ENCODE measurements at places on chromosomes 2 and 18.

DNA sequence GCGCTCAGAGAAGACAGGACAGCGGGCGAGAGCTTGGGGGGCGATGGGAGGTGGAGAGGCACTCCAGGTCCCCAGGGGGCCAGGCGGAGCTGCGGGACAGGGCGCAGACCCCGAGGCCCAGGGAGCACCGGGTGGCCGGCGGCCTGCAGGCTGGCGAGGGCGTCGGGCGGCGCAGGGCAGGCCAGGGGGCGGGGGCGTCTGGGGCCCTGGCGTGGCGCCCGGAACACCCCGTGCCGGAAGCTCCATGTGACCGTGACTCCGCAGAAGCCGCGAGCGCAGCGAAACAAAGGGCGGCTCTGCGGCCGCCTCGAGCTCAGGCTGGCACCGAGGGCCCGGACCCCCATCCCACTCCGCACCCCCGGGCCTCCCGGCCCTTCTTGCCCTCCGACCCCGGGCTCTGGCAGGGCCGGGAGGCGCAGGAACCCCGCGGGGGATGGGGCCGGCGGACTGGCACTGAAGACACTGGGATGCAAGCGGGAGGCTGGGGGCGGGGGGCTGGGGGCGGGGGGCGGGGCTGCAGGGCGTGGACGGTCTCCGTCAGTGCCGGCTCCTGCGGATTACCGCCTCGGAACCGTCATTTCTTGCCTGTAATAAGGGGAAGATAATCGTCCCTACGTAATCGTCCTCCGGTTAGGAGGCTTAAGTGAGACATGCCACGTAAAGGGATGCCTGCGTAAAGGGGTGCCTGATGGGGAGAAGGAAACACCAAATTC, 19.1 kb downstream of the SH2D6 start:
- DNase-seq = peak; percentile 91

- no peak for DNase-seq
These were observed 22.7 kb downstream of the RUFY4 start for GRCh38 chr2:218091746-218092145.

DNA sequence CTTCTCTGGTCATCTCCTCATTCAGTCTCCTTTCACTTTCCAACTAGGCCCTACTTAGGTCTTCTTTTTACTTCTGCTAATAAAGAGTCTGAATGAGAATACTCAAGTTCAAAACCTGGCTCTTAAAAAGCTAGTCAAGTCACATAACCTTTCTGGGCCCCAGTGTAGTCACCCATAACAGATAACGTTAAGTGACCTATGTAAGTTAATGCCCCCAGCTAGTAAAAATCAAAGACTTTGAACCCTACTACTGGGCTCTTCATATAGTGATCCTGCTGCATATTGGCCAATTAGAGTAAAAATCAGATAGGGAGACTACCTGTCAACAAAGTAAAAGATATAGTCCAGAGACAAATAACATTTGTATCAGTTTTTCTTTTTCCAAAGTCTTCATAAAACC, 17.7 kb downstream of the ARL5A start:
- no peak for DNase-seq

DNA sequence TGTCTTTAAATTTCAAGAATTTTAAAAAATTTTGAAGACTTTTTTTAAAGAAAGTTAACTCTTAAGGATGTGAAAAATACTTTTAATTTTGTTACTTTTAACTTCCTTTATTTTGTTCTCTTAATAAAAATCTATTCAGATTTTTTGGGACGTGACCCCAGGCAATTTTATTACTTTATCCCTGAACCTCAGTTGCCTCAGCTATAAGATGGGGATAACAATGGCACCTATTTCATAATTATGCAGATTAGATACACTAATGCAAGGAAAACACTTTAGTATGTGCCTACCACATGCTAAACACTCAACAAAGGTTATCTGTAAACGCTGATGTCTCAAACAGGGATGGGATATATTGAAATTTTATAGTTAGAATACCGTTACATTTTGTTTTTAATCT, 1.5 kb upstream of the SCYGR1 start:
- DNase-seq = no peak

GRCh38 chr18:37796823-37797349, 231.3 kb upstream of the CELF4 start:
- no peak for DNase-seq

DNA sequence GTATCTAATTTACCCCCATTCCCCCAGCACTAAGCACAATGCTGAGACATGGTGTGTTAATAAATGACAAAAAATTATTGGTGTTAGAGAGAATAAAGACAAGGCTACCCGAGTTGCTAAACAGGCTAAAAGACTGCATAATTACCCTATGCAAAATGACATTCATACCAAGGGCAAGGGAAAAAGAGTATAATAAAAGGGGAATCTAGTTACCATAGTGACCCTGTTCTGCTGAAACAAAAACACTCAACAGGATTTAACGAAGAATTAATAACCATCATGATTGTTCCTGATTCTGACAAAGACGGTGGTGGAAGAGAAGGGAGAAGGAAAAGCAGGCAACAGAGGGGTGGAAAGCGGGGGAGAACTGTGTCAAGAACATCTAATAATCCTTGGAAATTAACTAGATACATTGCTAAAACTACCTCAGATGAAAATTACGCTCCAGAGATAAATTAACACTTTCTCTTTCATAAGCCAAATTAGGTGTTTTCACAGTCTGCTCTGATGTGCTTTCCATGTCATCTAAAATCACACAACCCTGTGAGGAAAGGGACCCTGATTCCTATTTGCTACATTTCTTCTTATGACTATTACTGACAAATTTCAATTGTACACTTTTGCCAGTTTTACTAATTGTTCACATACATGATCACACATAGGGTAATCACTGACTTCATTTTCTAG, 25.5 kb downstream of the TTR start:
- no peak for DNase-seq

DNA sequence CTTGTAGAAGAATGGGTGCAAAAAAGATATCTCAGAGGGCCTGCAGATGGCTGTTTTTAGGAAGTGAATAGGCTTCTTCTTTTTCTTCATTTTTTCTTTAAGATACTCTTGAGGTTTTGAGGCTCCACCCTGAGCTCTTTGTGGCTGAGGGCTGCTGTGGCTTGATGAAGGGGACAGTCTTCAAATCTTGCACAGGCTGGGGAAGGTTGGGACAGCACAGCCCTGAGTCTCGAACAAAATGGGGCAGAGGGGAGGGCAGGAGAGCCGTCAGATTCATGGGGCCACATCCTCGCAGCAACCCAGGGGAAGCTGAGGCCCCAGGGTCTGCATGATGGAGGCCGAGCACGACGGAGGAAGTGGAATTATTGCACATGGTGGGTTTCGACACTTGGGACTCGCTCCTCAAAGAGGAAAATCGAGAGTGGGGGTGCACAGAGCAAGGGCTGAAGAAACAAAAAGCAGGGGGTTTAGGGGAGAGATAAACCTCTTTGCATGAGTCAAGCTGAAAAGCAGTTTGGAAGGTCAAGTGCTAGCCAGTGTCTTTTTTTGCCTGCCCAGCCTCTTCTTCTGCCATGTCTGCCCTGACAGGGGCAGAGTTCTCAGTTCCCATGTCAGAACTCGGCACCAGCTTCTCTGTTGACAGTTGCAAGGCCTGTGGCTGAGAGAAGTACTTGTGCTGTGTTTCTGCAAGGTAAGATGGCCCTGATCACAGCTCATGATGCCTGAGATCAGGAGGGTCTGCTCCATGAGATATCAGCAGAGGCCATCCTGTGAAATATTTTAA, 19.5 kb downstream of the INPP4A start:
- no peak for DNase-seq

GRCh38 chr2:1041012-1041805, 90.6 kb downstream of the SNTG2 start:
- no peak for DNase-seq

- no peak for DNase-seq
These were observed 171.1 kb downstream of the CCDC102B start for GRCh38 chr18:68969027-68969426.

- no peak for DNase-seq
These were observed 40.2 kb downstream of the MCFD2 start for GRCh38 chr2:46875226-46875899.

DNA sequence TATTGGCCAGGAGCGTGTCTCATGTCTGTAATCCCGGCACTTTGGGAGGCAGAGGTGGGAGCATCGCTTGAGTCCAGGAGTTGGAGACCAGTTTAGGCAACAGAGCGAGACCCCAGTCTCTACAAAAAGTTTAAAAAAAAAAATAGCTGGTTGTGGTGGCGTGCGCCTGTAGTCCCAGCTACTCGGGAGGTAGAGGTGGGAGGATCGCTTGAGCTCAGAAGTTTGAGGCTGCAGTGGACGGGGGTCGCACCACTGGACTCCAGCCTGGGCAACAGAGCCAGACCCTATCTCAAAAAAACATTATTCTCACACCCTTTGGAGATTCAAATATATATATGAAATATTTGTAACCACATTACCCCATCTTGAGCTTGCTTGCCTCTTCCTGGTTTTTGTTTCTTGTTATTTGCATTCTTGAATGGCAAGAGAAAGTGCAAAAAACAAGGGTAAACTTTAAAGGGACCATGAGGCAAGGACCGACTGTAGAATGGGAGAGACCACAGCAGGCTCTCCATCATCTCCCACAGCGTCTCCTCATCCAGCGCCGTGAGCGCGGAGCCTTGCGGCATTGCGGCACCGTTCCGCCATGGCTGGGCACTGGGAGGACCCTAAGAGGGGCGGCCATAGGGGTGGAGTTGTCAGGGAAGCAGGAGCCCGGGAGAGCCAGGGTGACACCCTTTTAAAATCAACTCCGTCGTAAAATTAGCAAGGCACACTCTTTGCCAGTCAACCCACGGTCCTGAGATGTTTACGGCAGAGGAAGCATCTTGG, 1.4 kb downstream of the ELP2 start:
- no peak for DNase-seq

DNA sequence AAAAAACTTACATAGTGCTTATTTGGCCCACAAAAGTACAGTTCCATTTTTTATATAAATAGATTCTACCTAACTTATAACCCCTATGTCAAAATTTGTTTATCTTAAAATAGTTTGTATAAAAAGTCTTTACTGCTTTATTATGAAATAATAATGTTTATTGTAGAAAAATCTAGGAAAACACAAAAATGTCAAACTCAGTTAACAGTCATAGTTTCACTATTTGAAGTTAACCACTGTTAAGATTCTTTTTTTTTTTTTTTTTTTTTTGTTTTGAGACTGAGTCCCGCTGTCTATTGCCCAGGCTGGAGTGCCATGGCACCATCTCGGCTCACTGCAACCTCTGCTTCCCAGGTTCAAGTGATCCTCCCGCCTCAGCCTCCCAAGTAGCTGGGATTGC, 26.5 kb upstream of the ABI2 start:
- no peak for DNase-seq

DNA sequence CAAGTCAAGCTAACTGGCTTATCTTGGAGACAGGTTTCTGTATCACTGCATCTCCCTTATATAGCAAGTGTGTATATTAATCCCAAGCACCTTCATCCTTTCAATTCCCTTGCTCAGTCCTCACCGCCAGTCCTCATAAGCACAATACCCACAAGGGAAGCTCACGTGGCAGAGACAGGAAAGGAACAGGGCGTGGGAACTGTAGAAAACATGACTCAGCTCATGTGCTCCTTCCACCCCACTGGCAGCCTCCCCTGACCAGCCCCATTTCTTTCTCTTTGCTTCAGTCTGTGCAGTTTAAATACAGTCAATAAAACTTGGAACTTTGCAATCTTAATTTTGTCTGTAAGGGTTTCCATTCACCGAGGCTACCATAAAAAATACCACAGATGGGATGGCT, 36.5 kb upstream of the CDH19 start:
- no peak for DNase-seq

DNA sequence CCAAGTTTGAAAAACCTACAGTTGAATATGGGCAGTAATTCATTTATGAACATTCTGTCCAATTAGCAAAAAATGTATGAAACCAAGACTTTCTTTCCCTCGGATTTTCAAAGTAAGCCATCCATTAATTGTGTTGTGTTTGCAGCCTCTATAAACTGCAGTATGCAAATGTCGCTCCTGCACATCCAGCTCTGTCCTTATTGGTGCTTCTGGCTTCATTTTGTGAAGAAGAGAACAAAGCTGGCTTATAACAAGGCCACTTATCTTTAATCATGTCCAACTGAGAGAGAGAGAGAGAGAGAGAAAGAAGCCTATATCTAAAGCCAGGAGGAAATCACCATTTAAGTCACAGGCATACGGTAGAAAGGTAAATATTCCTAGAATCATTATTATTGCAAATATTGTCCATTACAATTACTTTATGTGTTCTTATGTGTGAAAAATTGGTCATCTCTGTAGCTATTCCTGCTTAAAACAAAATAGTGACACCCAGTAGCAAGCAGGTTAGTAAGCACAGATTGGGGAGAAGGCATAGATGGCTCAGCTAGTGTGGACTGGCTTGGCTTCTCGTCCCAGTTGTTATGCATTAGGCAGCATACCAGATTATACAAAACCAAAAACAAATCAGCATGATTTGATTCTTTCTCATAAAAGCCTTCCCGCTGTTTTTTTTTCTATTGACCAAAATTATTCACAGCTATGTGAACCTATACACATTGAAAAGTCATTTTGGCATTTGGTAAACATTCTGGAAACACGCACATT, 726.4 kb upstream of the SOX11 start:
- no peak for DNase-seq

GRCh38 chr2:176710657-176711186, 441.5 kb downstream of the MTX2 start:
- DNase-seq = no peak

DNA sequence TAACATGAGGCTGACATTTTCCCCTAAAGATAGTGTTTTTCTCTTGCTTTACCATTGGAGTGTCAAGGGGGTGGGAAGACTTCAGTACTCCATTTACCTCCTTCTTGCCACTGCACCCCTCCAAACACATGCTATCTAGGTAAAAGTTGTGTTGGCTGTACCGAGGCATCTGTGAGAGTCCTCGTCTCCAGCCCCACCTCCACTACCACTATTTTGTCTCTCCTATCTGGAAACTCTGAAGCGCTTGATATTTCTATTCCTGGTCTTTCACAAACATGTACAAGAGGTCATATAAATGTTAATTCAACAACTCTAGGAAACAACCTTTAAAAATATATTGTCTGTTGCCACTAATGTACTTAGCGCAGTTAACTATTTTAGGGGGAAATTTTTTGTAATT, 132.6 kb downstream of the PKP4 start:
- no peak for DNase-seq

- no peak for DNase-seq
These were observed 10.3 kb downstream of the ALPI start for GRCh38 chr2:232466221-232466620.

- no peak for DNase-seq
These were observed 22.6 kb downstream of the DIPK1C start for GRCh38 chr18:74434466-74434865.

GRCh38 chr2:55883357-55883756, 40.2 kb downstream of the EFEMP1 start:
- no peak for DNase-seq

- DNase-seq = no peak
These were observed 44.1 kb downstream of the MRPS5 start for GRCh38 chr2:95077530-95077825.

- no peak for DNase-seq
These were observed 8.8 kb downstream of the RTP5 start for GRCh38 chr2:241877989-241878970.

- DNase-seq = no peak
These were observed 2.0 kb upstream of the MYO1B start for GRCh38 chr2:191243154-191243553.

- no peak for DNase-seq
These were observed 100.5 kb downstream of the CDC42EP3 start for GRCh38 chr2:37570773-37571586.

GRCh38 chr2:239908308-239908707, 116.8 kb downstream of the NDUFA10 start:
- DNase-seq = no peak

- no peak for DNase-seq
These were observed 24.8 kb downstream of the GPC1 start for GRCh38 chr2:240460253-240460711.

GRCh38 chr2:215828528-215829184, 184.7 kb downstream of the MREG start:
- DNase-seq = no peak

Measured in amygdala (tissue), 56 donors.